Fibroblast of skin of abdomen (primary cell): ENCODE measurements at places on chromosomes 5 and 9.

DNA sequence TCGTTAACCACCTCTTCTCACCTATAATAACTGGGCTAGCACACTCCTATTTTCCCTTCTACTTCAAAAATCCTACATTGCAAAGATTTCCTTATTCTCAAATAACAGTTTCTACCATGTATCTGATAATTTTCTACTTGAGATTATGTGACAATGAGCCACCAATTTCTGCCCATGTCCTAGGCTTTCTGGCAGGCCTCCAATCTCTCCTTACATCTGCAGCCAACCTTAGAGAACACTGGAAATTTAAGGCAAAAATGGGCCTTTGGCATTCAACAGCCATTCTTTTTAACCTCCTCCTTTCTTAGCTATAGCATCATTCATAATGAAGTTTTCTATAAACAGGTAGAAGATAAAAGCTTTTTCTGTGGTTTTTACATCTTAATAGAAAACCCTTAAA is 225.1 kb downstream of the ARRDC3 start:
- DNase-seq = no peak

DNA sequence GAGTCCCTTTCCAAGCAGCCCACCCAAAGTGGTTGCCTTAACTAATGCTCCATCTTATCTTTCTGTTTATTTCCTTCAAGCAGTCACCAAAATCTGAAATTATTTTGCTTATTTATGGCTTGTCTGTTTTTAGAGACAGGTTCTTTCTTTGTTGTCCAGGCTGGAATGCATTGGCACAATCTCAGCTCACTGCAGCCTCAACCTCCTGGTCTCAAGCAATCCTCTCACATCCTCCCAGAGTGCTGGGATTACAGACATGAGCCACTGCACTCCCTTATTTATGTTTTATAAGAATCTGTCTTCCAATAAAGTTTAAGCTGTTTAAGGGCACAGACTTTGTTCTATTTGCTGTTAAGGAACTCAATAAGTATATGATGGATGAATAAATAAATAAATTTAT is 133.7 kb downstream of the GABRB2 start:
- no peak for DNase-seq

DNA sequence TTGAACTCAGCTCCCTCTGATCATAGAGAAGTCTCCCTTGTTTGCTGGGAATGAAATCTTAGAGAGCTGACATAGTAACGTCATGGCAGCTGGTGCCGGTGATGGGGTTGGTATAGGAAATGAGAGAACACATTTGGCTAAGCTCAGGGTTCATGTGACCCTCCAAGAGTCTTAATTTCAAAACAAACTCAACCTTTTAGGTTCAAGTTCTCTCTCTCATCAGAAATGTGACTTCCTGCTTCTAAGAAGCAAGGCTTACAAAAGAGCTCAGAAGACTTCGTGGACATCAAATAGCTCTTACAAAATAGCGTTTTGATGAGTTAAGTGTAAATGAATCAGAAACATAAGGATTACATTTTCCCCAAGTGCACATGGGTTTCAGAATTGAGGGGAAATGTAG is 97.3 kb downstream of the PAPPA start:
- peak; percentile 69 for DNase-seq

DNA sequence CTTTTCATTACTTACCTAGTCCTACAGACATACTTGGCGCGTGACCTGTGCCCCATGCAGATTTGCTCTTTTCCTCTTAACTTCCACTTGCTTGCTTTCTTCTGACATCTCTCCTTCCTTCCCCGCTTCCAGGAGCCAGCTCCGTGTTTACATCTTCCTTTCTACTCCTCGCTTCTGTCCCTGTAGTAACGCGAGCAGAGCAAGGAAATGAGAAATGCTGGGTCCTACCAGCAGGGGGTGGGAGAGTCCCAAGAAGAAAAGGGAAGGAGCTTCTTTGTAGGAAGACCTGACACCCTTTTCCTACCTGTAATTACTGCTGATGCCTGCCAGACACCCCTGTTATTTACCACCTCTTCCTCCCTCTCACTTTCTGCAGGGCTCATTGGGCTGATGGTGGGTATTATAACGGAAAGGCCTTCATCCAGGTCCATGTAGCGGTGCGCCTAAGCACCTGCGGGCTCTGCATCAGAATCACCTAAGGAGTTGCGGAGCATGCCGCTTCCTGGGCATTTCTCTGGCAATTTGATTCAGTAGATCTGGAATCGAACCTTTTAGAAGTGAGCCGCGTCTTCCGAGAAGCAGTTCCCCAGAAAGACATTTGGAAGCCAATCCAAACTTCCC is 1260.8 kb upstream of the WWC1 start:
- DNase-seq = peak; percentile 8

GRCh38 chr5:134540747-134541733 is 15.6 kb downstream of the JADE2 start:
- no peak for DNase-seq

GRCh38 chr5:37638897-37639296 is 200.9 kb downstream of the GDNF start:
- no peak for DNase-seq

DNA sequence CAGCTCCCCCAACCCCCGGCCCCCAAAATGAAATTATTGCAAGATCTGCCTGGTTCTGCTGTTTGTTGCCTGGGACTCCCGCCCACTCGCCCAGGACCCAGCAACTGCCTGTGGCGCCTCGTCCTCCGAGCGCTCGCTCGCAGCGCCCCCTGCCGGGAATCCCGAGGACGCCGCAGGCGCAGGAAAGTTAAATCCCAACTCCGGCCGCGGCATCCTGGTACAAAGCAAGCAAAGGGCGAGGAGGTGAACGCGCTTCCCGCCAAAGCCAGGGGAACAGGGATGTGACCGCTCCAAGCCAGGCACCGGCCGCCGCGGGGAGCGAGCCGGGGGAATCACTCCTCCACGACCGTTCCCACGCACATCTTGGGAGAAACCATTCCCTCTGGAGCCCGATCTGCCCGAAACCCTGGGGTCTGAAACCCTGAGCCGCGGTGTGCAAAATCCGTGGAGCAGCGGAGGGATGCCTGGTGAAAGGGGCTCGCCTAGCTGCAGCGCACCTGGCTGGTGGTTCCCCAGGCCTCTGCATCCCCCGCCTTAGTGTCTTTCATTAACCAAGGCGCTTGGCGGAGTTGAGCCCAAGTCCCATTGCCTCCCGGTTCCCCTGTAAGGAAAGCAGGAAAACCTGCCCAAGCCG is 1.3 kb downstream of the SEMA5A start:
- peak; percentile 75 for DNase-seq

DNA sequence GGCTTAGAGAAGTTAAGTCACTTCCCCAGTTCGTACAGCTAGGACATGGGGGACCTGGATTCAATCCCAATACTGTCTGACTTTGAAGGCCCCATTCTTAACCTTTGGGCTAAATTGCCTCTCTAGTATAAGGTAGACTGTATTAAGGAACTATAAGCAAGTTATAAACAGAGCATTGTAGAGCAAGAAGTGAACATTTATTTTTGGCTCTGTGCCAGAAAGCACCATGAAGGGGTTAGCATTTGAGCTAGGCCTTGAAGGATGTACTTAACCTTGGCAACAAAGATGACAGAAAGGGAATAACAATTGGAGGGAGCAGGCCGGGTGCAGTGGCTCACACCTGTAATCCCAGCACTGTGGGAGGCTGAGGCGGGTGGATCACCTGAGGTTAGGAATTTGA is 32.8 kb downstream of the GALNT10 start:
- no peak for DNase-seq

- DNase-seq = no peak
Measured at GRCh38 chr9:87546704-87547103, 49.0 kb downstream of the DAPK1 start.

- DNase-seq = no peak
Measured at GRCh38 chr9:14043483-14043882, 270.5 kb downstream of the NFIB start.

- peak; percentile 78 for DNase-seq
Measured at GRCh38 chr9:81737871-81738507, 48.6 kb upstream of the TLE1 start.

DNA sequence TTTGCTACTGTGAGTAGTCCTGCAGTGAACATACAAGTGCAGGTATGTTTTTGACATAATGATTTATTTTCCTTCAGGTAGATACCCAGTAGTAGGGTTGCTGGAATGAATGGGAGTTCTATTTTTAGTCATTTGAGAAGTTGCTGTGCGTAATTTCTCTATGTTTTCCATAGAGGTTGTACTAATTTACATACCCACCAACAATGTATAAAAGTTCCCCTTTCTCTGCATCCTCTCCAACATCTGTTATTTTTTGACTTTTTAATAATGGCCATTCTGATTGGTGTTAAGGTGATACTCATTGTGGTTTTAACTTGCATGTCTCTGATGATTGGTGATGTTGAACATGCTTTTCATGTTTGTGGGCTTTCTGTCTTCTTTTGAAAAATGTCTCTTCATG is 64.7 kb upstream of the CTSL start:
- no peak for DNase-seq

GRCh38 chr5:116265471-116265870 is 180.6 kb downstream of the COMMD10 start:
- peak; percentile 8 for DNase-seq

DNA sequence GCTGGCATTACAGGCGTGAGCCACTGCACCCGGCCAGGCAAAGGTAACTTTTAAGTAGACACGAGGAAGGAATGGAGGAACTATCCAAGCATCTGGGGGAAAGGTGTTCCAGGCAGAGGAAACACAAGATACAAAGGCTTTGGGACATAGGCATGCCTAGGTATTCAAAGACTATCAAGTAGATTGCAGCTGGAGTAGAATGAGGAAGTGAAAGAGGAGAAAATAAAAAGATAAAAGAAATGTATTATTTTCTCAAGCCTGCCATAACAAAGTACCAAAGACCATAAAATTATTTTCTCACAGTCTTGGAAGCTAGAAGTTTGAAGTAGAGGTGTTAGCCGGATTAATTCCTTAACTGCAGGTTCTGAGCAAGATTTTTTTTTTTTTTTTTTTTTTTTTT is 39.9 kb upstream of the GRIN3A start:
- no peak for DNase-seq

GRCh38 chr5:100800562-100800961 is 102.5 kb downstream of the ST8SIA4 start:
- DNase-seq = no peak

- DNase-seq = no peak
Measured at GRCh38 chr5:148841519-148841918, 15.1 kb downstream of the ADRB2 start.

DNA sequence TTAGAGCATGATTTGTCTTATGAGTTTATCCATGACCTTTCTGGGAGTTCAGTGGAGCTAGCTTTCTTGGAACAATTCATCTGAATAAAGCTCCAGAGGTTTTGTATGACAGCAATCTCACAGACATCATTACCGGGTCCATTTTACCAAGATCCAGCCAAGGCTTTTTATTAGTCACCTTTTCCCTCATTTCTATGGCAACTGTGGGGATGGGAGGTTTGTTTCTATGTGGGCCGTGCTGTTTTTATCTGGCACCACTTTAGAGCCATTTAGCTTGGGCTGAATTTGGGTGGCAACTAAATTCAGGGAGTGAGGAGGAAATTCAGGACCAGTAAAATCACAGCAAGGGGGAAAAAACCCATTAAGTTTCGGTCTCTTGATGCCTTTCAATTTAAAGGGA is 245.7 kb downstream of the NSG2 start:
- no peak for DNase-seq

DNA sequence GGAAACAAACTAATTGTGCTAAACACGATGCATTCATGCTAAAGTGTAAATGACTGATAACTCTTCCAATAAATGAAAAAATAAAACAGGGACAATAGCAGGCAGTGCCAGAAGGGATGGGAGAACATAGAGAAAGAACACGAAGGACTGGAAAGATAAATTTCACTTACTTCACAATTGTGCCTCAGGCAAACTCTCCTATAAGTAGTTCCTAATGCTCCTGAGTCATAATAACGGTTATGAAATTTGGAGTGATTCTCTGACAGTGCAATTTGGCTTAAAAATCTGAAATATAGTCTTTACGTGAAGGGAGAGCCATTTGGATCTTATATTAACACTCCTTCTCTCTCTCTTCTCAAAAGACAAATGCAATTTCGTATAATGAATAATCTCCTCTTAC is 2218.5 kb downstream of the MAT2B start:
- DNase-seq = no peak

GRCh38 chr5:14467886-14468285 is 113.7 kb upstream of the OTULINL start:
- peak; percentile 76 for DNase-seq

DNA sequence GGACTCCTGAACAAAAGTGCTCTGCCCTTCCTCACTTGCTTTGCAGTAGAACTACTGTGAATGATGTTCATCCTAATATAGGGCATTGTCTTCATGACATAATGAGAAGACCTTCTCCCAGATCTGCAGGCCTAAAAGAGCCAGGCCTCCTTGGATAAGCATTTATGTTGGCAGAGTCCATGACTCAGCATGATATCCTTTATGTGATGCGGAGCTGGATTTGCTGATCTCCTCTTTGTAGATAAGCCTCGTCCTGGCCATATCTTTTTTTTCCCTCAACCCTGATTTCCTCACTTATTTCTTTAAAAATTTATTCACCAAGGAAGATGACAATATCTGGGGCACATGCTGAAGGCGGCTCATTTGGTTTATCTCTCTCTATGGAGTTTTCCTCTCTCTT is 62.4 kb upstream of the TAS2R1 start:
- DNase-seq = no peak

DNA sequence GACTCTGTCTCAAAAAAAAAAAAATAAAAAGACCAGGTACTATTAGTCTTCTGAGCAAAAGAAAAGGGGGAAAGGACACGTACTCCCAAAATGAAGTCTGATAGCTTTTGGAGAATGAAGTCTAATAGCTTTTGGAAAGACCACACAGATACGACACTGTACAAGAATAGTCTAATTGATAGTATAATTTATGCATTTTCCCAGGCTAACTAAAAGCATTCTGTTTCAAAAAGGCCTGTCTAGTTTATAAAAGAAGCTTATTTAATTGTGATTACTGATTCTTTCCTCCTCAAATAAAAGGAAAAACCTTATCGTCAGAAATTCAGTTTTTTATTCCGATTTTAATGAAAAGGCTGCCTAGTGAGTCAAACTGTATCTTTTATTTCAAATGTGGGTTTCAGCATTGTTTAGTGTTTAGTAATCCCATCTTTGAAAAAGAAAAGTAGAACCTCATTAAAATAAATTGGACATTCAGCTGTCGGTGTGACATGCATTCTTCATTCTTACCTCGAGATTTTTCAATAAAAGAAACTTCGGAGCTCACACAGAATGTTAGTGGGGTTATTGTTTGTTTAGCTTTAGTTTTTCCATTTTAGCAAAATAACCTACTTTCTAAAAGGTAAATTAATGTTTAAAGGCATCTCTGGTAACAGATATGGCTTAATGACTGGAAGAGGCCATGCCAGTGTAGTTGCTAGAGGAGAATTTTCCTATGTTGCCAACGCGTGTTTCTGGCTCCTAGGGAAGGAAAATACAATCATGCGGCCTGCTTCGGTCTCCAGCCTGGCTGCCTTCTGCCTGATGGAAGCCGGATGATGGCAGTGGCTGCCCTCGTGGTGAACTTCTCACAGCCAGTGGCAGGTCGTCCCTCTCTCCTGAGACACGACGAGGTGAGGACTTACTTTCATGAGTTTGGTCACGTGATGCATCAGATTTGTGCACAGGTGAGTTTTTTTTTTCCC is 70.0 kb downstream of the NLN start:
- no peak for DNase-seq

- peak; percentile 50 for DNase-seq
Measured at GRCh38 chr9:129111528-129112151, 425 bp downstream of the PTPA start.

- peak; percentile 28 for DNase-seq
Measured at GRCh38 chr9:14373706-14374105, 59.8 kb upstream of the NFIB start.

- peak; percentile 18 for DNase-seq
Measured at GRCh38 chr5:139141446-139142204, 56.5 kb downstream of the SIL1 start.

GRCh38 chr9:124218438-124218982 is 39.2 kb upstream of the NEK6 start:
- DNase-seq = peak; percentile 30

GRCh38 chr5:163401271-163401670 is 36.1 kb upstream of the CCNG1 start:
- DNase-seq = no peak
